Stimulated activated CD4-positive, alpha-beta T cell treated with anti-CD3 and anti-CD28 coated beads, Interleukin-2, amount 100 ng/mL, for 48 hours (primary cell): ENCODE measurements at places on chromosomes 2 and 18.

- no peak for DNase-seq
Observed at GRCh38 chr2:205929246-205929942, 156.6 kb downstream of the INO80D start.

DNA sequence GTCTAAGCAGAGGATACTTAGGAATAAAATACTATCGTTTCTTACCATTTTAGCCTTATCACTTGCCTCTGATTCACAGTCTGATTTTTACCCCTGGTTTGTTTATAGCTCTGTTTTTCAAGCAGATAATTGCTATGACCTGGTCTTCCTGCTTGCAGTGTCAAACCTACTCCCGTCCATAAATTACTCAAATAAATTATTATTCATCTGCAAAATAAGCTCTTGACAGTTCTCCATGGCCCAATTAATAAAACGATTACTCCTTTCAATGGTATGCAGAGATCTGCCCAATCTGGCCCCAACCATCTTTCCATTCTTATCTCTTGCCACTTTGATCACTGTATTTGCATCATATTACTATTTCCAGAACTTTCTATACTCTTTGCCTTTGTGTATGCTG is 354.0 kb downstream of the CCDC85A start:
- no peak for DNase-seq

DNA sequence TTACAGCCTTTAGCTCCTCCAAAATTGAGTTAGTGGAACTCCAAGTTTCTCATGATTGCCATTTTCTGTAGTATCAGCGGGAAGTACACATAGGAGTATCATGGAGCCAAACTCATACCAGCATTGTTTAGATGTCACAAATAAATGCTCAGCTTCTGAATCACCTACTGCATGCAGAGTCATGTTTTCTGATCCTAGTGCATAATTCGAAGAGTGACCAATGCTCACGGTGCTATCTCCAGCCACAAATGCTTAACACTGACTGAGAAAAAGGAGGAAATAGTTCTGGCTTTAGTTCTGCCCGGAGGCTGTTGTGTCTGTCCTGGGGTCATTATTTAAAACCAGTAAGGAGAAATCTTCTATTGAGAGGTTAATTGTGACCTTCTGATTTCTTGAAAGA is 45.4 kb upstream of the LRATD1 start:
- no peak for DNase-seq

DNA sequence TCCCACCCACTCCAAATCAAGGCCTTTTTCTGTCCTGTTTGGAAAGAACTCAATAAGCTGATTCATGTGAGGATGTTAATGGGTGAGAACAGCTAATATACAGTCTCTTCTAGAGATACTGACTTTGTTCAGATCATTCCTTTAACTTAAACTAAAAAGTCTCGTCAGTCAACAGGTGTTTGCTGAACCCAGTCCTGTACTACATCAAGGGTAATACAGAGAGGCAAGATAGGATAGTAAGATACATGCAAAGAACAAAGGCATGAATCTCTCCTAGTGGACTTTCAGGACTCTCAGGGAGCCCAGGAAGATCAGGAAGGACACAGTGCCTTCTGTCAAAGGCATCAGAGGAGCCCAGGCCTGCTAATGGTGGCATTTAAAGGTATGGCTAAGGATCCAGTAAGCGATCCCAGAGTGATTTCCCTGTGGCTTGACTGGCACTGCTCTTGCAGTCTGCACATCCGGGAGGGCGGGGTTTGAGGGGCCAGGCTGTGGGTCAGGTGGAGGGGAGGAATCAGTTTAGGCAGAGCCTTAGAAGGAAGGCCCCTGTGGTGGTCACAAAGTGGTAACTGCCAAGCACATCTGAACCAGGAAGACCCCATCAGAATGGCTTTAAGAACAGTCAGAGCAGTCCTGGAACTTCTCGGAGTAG is 54.0 kb downstream of the EPAS1 start:
- peak; percentile 14 for DNase-seq

DNA sequence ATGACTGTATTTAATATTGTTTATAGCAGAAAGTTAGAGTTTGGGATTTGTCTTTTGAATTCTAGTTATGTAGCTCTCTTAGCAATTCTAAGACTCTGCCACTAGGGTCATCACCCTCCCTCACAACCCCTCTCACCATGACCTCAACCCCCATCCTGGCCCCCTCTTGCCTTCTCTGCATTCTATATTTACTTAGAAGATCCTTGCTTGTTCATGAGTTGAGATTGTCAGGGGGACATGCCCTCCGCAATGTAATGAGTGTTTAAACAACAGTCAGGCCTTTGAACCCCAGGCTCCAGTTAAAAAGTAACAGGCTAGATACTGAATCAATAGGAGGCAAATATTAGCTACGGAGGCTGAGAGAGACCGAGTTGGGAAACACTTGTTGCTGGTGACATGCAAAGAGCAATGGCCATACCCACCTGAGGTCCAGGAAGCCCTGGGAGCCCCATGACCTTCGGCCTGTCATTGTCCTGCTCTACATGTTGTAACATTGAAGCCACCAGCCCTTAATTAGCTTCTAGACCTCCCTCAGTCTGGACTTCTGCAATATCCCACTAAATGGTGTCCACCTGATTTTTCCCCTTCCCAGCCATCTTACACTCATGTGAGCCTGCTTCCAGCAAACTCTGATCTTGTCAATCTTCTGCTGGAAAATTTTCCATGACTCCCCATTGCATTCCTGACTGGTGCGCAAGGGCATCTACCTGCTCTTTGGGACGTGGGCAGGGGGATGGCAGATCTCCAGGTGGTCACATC is 221.1 kb downstream of the ALPK2 start:
- DNase-seq = no peak

DNA sequence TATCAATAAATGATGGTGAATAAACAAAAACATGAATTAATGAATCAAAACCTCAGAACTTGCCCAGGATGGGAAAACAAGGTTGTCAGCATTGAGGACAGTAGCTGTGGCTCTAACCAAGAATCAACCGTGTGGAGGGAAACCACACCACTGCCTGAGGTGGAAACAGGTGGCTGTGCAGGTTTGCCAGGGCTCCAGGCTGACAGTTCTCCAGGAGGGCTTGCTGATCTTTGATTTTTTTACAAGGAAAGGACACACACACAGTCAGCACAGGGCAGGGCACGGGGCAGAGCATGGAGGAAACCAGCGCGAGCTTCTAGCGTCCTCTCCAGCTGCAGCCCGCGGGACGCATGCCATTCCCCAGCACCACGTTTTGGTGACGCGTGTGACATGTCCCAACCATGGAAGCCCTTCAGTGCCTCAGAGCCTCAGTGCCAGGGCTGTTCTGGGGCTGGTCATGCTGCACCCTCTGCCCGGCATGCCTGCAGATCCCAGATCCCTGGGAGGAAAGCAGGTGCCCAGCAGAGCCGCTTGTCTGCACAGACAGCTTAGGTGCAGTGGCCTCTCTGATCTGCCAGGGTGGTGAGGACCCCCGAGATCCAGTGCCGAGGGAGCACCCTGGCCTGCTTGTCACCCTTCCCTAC is 15.8 kb upstream of the AGXT start:
- DNase-seq = no peak

DNA sequence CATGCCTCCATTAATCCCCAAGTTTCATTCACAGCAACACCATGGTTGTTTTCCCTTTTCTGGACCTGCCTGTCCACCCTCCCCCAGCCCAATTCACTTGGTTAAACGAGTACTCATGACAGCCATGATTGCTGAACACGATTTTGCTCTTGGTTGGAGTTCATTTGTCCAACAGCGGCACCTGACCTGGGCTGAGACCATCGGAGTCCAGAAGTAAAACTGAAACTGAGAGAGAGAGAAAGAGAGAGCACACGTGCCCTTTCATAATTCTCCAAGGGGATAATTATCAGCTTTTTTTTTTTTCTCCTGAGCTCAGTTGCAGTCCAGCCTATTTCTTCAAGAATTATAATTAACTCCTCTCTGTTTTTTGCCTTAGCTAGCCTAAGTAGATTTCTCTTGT is 13.7 kb upstream of the KIF5C start:
- DNase-seq = no peak

DNA sequence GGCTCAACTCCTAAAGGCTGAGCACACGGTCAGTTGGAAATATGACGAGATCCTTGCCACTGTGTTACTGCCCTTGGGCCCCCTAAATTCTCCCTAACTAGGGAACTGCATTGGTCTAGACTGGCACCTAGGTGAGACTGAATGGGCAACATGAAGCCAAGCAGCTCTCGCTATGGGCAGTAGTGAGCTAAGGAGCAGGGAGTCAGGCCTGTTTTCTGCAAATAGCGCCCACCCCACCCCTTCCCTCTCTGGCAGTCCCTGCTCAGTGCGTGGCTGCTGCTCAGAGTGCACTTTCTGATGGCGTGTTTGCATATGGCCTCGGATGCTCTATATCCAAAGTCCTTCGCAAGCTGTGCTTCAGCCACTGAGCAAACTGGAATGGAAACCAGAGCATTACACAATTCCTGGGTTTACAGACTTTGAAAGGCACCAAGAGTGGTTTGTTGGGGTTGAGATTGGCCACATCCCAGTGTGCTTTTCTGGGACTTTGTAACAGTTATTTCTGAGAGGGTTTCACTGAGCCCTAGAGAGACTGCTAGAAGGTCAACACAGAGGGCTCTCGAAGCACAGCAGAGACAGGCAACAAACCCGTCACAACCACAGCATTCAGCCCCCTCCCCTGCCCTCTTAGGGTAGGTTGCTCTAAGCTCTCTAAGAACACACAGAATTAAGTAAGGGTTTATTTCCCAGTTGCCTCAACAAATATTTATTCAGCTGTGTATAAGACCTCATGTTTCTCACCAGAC is 419.9 kb downstream of the STK39 start:
- DNase-seq = no peak

GRCh38 chr2:64770137-64770780 is 116.5 kb upstream of the SERTAD2 start:
- DNase-seq = no peak

DNA sequence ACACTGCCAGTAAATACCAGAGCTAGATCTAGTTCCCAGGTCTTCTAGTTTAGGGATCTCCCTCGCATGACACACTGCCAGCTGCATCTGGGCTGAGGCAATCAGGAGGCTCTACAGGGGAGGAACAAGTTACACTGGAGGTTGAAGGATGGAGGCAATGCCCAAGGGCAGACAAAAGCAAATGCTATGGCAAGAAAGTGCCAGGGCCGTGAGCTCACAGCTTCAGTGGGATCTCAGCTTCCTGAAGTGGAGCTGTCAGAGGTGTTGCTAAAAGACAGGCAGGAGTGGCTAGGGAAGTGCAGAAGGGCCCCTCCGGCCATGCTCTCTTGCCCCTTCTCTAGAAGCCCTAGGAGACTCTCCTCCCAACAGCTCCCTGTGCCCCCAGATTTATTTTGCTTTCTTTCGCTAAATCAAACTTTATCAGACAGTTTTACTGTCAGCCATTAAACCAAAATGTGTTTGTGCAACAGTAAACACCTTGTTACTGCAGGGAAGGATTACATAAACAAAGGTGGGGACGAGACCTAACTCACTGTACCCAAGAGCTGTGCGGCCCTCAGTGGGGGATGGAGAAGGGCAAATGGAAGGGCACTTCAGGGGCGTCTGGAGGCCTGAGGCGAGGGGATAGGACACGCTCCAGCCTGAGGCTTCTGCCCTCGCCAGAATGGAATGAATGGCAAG is 39.4 kb upstream of the PKDCC start:
- DNase-seq = no peak

DNA sequence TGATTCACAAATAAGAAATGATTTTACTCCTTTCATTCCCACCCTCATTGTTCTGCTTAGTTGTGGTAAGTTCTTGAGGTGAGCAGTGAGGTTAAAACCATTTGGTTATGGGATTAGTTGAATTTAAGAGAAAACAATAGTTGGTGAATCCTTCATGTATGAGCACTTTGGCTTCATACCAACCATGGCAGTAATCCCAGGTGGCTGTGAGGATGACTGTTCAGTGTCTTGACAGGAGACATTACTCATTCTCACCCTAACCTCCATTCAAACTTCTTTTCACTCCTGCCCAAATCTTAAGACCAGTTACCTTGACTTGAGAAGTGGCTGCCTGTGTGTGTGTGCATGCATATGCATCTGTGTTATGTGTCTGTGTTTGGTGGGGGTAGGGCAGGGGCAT is 143.1 kb downstream of the SETBP1 start:
- no peak for DNase-seq

GRCh38 chr18:46772357-46772756 is 15.5 kb upstream of the ST8SIA5 start:
- no peak for DNase-seq

GRCh38 chr18:78621141-78621755 is 358.4 kb upstream of the SALL3 start:
- no peak for DNase-seq

DNA sequence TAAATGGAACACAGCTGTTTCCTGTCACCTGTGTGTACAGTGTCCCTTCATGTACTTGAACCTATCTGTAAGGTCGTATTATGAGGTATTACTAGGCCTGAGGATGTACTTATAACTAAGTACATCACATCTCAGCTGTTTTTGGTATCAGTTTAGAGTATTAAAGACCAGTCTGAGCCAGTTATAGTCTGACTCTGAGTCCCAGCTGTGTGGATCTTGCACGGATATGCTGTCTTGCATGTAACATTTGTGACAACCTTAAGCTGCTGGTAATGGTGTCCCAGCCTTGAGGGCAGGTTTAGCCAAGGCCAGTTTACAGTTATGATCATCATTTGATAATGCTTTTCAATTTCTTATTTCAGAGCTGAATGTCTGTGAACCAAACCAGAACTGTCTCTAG is 496.3 kb downstream of the SLC4A3 start:
- no peak for DNase-seq

GRCh38 chr2:172021074-172021931 is 21.6 kb downstream of the METAP1D start:
- DNase-seq = no peak

DNA sequence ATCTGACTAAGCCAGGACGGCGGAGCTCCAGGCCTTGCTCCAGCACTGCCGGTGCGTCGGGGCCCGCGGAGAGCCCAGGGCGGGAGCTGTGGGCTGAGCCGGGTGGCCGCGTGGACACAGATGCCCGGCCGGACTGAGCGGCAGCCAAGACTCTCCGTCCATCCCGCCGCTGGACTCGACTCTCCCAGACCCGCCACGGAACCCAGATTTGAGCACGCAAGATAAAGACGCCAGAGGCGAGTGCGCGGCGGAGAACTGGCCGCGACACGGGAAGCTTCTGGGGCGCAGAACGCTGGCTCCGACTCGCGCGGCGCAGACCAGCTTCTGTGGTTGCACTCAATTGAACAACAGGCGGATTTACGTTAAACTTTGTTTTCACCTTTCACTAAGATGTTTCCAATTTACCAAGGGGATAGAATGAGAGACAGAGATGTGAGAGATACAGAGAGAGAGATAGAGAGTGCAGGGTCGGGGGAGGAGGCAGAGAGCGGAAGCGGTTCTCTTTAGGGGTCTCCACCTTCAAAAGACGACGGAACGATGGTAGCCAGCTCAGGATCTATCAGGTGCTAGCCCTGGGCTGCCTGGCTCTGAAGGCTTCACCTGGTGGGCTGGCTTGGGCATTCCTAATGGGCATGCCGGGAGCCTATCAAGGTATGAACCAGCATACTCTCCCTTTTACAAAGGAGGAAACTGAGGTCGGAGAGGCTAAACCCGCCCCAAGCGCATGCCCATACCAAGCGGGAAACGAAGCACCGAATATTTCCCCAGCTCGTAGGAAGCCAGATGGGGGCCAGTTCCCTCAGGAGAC is 10.4 kb upstream of the EN1 start:
- DNase-seq = no peak
